AG09309 (cell line): ENCODE measurements at places on chromosomes 6 and 20.
A peak's percentile ranks its signal among the peaks of the same experiment; 100 is the strongest.

- no peak for DNase-seq
These were observed 115.5 kb downstream of the ERMARD start for GRCh38 chr6:169866668-169867521.

DNA sequence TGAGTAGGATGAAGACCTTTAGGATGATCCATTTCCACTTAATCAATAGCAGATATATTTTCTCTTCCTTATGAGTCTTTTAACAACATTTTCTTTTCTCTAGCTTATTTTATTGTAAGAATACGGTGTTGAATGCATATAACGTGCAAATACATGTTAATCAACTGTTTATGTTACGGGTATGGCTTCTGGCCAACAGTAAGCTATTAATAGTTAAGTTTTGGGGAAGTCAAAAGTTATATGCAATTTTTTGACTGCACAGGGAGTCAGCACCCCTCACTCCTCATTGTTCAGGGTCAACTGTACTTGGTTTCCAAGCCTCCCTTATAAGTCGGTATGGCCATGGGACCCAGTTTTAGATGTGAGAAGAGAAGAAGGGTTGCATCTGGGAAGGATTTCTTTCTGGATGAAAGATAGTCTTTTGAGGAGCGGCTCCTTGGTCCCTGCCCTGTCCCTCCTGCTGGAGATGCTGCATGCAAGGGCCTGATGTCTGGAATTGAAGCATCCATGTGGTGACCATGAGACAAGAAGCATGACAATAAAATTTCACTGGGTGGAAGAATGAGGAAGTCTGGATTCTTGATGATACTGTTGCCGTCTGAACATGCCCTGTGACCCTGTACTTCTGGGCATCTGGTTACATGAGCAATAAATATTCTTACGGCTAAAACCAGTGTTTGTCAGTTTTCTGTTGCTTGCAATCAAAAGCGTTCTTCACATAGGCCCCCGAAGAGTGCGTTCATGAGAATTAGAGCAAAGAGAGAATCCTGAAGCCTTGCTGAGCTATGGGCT lies 194.7 kb upstream of the PMEPA1 start:
- no peak for DNase-seq

DNA sequence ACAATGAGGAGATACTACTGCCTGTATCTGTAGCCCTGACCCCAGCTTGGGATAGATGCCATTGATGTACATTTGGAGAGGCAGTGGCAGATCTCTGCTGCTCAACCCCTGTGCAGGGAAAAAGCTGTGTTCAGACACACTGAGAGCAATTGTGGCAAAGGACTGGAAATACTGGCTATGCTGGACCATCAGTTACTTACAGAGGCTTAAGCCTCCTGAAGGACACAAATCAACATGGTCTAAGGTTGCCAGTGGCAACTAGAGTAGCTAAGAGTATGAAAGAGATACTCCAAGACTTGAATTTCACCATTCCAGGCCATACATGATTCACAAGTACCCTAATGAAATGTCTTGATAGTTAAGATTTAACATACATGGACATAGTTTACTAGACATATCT lies 32.4 kb upstream of the ENPP4 start:
- no peak for DNase-seq

- no peak for DNase-seq
These were observed 3.7 kb upstream of the HEBP2 start for GRCh38 chr6:138400326-138400725.

DNA sequence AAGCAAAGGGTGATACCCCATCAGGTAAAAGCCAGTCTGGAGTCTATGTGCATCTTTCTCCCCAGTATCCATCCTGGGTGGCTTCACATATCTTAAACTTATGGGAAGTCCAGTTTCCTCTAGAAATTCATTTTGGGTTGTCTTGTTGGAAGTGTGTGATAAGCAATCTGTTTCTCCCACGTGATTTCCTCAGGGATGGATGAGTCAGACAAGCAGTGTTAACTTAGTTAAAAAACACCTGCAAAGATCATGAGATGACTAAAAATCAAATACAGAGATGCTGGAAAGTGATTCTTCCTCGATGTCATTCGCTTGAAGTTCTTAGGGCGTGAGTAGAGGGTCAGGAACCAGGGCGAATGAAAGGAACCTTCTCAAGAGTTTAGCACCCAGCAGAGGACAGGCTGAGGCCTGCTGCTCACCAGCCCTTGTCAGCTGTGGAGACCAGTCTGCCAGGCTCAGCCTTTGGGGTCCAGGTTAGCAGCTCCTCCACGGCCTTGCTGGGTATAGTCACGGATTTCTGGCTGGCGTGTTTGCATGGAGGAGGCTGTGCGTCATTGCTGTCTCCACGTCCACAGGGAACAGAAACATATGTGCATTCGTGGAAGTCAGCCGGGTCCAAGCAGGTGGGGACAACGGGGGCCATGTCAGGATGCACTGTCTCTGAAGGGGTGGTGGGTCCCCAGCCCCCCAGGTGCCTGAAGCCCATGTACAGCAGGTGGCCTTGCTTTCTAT lies 2.8 kb upstream of the PNPLA1 start:
- no peak for DNase-seq

DNA sequence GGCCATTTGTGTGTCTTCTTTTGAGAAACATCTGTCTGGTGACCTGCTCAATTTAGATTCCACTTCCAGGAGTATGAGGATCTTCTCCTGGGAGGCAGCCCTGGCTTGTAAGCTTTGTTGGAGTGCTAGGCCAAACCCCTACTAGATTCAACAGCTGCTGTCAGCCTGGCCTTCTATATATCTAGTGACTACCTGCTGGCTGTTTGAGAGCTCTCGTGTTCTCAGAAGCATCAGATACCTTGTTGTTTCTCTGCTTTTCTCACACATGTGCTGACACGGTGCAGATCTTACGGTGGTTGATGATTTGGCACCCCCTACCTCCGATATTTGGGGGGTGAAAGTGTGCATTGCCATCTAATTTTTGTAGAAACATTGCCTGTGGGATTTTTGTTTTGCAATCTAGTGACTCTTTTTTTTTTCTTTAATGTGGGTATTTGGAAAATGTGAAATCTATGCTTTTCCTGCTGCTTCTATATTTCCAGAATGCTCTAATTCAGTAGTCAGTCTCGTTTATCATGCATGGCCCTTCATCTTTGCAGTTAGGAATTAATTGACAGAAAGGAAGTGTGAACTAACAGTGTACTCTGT lies 4.7 kb downstream of the CCN2 start:
- no peak for DNase-seq

- DNase-seq: no peak
These were observed 50.4 kb upstream of the TAB2 start for GRCh38 chr6:149267072-149267471.

DNA sequence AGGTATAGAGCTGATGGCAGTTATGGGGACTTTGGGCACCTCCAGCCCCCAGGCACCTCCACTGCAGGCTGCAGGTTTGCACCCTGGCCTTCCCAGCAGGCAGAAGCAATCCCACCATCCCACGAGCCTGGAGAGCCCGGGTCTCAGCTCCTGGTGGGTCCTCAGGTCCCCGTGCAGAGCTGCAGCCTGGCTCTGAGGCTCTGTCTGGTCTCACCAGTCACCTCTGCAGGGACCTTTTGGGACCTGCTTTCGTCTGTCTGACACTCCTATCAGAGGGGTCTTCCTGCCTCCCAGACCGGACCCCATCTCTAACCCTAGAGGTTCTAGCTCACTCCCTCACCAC lies 41.9 kb downstream of the FGD2 start:
- DNase-seq: no peak

DNA sequence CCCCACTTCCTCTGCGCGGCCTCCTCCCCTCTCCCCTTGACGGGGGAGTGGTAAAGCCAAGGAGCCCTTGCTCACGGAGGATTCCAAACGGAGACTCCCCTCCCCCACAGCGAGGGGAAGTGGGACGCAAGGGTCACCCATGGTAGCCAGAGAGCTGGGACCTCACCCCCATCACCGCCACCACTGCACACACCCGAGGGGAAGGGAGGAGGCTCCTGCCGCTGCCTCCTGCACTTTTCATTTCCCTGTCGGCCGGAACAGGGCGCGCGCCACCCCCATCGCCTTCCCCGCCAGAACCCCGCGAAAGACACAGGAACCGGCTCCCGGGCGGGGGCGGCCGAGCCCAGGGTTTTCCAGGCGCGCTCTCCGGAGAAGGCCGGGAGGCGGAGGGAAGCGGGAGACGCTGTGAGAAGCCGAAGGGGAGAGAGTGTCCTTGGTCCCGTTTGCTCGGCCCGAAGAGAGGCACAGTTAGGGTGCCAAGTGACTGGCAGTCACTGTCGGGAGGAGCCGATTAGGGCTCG lies 789 bp downstream of the CCND3 start:
- DNase-seq: no peak

- DNase-seq: no peak
These were observed 85.0 kb downstream of the BFSP1 start for GRCh38 chr20:17446171-17446570.

- DNase-seq: no peak
These were observed 381.6 kb downstream of the LAMA2 start for GRCh38 chr6:129264480-129265045.

DNA sequence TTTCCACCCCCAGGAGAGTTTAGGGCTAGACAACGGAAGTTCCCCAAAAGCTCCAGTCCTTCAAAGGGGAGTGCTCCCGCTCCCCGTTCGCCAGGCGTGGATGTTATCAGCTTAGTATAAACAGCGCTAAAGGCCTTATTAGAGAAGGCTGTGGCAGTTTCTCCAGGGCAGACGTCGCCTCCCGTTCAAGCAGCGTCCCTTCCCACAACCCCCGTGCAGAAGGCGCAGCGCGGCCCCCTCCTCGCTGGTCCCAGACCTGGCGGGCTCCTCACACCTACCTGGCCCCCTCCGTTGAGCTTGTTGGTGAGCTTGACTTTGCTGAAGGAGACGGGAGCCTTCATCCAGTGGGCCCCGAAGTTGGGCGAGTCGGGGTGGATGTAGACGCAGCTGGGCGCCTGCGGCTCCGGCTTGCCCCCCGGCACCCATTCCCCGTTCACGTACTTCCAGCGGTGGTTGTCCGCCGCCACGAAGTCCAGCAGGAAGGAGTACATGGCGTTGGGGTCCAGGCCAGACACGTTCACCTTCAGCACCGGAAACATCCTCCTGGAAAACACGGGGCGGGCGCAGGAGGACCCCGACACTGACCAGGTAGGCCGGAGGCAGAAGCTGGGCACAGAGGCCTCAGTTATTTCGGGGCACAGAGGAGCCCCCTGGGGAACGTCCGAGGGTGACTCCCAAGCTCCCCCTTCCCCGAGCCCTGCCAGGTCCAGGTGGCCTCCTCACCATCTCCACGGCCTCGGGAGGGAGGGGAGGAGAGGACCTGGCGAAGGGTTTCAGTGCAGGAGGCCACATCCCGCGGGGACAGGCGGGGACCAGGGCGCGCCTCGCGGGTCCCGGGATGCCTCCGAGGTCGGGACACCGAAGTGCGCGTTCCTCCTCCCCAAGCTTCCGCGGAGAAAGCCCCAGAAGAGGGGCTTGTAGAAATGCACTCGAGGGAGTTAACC lies 1.1 kb downstream of the TBXT start:
- DNase-seq: no peak

DNA sequence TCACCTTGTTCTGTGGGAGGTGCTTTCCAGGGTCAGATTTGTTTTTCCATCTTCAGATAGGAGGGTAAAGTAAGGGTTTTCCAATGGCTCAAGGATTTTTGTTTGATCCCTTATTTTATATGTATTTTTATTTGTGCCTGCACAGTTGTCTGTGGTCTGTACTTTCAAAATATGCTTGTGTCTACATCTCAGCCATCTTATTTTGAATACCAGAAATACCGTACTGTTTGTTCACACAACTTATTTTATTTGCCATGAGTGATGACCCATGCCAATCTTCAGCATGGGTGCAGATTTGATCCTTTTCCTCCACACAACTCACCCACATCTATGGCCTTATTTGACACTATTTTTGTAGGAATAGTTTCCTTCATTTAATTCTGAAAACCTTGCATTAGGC lies 72.2 kb upstream of the PTCHD4 start:
- no peak for DNase-seq

DNA sequence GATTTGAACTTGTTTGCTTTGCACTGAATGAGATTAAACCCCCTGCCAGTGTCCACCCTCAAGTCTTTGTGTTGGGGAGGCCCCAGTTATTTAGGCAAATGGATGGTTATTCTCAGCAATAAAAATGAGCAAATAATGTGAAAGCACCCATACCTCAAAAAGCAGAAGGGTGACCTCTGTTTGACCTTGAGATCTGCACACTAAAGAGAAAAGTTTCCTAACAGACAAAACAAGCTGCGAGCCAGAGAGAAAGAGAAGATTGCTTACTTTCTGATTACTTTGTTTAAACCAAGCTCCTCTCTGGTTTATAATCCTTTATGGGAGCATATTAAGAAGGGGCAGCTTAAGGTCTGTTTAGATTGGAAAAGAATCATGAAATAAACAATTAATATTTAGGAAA lies 30.4 kb upstream of the TRERF1 start:
- DNase-seq: no peak

DNA sequence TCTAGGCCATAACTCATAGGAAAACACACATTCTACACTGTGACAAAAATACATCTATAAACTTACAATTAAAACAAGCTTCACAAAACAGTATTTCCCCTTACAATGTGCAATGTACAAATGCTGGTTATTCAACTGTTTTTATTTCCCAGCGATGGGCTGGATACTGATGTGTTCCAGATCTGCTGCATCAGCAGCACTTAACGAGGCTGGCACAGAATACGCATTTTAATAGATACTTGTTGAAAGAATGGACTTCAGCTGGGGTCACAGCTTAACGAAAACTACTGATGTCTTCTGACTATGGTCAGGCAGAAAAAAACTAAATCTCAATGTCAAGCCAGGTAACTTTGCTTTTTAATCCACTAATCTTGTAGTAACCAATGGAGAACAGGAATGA lies 70.9 kb downstream of the B4GALT5 start:
- no peak for DNase-seq

DNA sequence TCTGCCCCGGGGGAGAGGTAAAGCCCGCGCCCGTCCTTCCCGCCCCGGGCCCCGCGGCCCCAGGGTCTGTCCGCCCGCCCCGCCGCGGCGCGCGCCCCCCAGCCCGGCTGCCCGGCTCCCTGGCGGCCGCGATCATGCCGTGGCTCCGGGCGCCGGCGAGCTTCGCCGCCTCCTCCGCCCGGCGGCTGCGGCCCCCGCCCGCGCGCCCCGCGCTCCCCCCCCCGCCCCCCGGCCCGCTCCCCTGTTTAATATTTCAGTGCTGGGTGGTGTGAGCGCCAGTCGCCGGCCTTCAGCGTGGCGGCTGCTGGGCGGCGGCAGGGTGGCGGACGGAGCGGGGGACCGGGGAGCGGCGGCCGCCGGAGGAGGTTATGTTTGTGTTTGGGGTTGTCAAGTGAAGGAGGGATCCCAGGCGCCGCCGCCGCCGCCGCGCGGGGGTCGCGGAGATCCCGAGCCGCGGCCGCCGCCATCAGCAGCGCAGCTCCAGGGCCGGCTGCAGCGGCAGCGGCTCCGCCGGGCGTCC lies at the start of gene HIVEP1:
Gene HIVEP1, plus strand, starts transcription at position 275 of the 520 bp plus-strand sequence. CDS start 3,317 bp downstream, outside the sequence.
- DNase-seq: no peak

DNA sequence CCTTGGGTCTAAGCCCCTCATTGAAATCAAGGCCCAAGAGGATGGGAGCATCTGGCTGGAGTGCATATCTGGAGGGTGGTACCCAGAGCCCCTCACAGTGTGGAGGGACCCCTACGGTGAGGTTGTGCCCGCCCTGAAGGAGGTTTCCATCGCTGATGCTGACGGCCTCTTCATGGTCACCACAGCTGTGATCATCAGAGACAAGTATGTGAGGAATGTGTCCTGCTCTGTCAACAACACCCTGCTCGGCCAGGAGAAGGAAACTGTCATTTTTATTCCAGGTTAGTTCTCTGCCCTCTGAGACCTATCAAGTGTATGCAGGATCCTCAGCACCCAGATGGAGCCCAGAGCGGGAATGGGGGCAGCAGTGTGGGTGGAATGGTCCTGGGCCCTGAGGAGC lies 5.1 kb downstream of the BTN2A2 start:
- DNase-seq: no peak

GRCh38 chr6:108947114-108947854 lies 99.1 kb downstream of the ARMC2 start:
- DNase-seq: peak; percentile 91

GRCh38 chr6:35470663-35471120 lies 2.5 kb downstream of the RPL10A start:
- no peak for DNase-seq
